ENCODE measurements at places on chromosomes 2 and 18.
A peak's percentile ranks its signal among the peaks of the same experiment; 100 is the strongest.

DNA sequence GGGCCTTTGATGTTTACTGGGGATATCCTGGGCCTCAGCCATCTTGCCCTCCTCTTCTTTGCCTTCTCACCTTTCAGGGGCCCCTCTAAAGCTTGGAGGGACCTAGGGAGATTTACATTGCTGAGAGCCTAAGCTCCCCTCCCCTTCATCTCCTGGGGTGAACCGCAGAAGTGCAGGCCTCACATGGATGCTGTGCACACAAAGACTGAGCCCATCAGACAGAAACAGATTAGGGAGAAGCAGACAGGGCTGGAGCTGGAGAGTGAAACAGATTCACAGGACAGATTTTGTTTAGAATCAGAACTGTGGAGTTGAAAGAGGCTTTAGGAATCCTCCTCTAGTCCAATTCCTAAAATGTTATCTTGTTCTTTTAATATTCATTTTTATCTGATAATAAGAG is 3.4 kb upstream of the CDK5R2 start:
- no peak for DNase-seq

- no peak for DNase-seq
Observed at GRCh38 chr2:10195278-10196109, 73.0 kb downstream of the RRM2 start.

DNA sequence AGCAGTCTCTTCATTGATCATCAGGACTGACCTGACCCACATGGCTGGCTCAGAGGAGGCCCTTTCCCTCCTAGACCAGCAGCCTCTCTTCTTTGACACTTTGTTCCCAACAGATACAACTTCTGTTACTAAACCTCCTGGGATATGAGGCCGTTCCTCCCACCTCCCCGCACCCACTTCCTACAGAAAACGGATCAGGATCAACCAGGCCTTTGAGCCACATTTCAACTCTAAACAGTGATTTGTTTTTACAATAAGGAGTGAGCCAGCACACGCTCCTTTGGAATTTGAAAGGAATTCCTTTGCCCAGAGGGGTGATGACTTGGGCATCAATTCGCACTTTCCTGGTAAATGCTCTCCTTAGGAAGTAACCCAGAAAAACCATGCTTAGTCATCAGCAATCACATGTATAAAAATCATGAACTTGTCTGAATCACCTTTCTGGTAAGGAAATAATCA is 180.4 kb downstream of the FAM124B start:
- DNase-seq = peak; percentile 95

DNA sequence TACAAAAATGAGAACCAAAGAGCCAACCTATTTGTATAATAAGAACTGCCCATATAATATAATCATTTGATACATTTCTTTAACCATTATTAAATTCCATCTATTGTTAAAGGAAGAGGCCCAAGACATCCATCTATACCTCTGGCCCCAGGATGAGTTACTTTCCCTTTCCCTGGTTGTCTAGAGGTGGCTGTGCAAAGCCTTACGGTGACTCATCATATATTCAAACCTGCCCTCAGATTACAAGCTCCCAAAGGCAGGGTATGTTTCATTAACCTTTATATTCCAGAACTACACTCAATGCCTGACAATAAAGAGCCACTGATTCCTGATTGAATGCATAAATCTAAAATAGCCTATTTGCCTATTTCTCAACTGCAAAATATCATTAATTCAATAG is 105.8 kb upstream of the PID1 start:
- no peak for DNase-seq

DNA sequence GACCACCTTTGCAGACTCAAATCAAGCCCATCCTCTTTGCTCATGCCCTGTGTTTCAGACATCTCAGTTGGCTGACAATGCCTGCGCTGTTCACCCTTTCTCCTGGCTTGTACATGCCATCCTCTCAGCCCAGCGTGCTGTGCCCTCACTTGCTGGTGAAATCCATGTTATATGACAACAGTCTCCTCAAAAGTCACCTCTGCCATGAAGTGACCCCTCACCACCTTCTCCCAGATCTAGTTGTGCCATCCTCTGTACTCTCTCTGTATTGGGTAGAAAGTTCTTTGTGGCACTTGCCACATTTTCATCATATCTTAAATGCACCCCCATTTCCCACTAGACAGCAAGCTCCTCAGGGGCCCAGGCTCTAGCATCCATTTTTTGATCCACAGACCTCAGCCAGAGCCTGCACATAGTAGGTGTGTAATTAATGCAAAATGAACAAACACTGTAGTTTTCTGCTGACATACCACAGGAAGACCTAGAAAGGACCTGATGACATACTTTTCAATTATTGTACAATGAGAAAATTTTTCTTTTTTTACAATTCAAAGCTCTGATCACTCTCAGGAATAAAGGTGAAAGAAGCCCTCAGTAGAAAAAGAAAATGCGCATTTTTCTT is 22.8 kb downstream of the ZEB2 start:
- no peak for DNase-seq

DNA sequence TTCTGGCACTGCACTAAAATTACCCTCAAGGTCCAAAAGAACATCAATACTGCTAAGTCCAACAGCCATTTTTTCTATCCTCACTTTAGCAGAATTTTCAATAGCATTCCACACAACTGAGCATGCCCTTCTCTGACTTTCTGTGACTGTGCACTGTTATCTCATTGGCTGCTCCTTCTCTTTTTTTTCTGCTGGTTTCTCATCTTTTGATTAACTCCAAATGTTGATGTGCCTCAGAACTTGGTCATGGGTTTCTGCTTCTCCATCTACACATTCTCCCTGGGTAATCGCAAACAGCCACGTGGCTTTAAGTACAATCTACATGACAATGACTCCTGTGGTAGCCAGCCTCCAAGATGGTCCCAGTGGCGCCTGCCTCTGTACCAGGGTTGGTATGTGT is 75.0 kb upstream of the CD226 start:
- DNase-seq = no peak
